Stimulated activated CD8-positive, alpha-beta memory T cell treated with anti-CD3 and anti-CD28 coated beads, Interleukin-15, amount 100 ng/mL, for 24 hours (primary cell): ENCODE measurements at places on chromosomes 4 and X.

- DNase-seq, result no peak
Measured at GRCh38 chrX:136814847-136815750, 34.4 kb upstream of the ARHGEF6 start.

GRCh38 chr4:180635281-180635680 lies 1607.9 kb upstream of the TENM3 start:
- no peak for DNase-seq

- no peak for DNase-seq
Measured at GRCh38 chr4:180261346-180261745, 1981.9 kb upstream of the TENM3 start.

GRCh38 chr4:4217113-4217512 lies 9.6 kb downstream of the OTOP1 start:
- DNase-seq, result no peak

- DNase-seq, result no peak
Measured at GRCh38 chr4:52054254-52054653, 3.1 kb downstream of the SPATA18 start.

- DNase-seq, result no peak
Measured at GRCh38 chr4:21191317-21191716, 491.1 kb downstream of the PACRGL start.

DNA sequence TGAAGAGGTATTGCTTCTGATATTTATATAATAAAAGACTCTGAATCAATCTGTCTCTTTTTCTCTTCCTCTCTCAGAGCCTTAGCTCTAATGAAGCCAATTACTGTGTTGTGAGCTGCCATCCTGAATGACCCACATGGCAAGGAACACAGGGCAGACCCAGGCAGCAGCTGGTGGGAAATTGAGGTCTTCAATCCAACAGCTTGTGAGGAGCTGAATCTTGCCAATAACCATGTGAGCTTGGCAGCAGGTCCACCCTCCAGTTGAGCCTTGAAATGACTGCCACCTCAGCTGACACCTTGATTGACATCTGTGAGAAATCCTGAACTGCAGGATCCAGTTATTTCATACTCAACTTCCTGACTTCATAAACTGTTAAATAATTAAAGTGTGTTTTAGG lies 149.4 kb downstream of the NDST4 start:
- no peak for DNase-seq

- no peak for DNase-seq
Measured at GRCh38 chr4:15162465-15163283, 160.4 kb downstream of the CPEB2 start.

- DNase-seq, result no peak
Measured at GRCh38 chr4:12894062-12894461, 590.1 kb downstream of the RAB28 start.

DNA sequence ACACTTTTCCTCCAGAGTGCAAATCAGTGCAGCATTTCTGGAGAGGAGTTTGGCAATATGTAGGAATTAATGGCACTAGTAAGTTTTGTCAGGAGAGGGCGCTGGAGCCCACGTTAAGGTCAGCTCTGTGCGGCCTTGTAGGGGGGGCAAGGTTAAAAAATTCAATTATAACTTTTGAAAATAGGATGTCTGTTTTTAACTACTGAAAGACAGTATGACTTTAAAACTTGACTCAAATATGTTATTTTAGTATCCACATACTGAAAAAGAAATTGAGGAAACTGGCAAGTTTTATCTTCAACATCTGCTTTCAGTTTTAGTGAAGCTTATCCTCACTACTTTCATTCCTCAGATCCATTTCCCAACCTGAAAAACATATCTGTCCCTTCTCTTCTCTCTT lies 30.9 kb upstream of the HSD17B13 start:
- no peak for DNase-seq

GRCh38 chr4:185357733-185358440 lies 37.8 kb downstream of the LRP2BP start:
- no peak for DNase-seq

DNA sequence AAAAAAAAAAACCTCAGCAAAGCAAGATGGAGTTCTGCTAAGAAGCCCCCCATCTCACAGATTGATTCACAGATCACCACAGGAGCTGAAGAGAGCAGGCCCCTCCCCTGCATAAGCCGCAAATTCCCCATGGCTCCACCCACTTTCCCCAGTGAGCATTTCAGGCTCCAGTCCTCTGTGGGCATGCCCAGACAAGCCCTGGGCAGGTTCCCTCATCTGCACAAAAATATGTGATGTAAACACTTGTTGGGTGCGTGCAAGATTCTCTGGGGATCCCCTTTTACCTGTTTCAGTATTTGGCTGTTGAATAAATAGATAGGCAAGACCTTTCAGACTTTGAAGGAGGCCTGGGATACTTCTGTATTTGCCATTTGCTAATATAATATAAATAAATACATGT lies 514.3 kb downstream of the PCDH7 start:
- no peak for DNase-seq

- DNase-seq, result no peak
Measured at GRCh38 chrX:154602766-154603437, 16.2 kb downstream of the CTAG1B start.

DNA sequence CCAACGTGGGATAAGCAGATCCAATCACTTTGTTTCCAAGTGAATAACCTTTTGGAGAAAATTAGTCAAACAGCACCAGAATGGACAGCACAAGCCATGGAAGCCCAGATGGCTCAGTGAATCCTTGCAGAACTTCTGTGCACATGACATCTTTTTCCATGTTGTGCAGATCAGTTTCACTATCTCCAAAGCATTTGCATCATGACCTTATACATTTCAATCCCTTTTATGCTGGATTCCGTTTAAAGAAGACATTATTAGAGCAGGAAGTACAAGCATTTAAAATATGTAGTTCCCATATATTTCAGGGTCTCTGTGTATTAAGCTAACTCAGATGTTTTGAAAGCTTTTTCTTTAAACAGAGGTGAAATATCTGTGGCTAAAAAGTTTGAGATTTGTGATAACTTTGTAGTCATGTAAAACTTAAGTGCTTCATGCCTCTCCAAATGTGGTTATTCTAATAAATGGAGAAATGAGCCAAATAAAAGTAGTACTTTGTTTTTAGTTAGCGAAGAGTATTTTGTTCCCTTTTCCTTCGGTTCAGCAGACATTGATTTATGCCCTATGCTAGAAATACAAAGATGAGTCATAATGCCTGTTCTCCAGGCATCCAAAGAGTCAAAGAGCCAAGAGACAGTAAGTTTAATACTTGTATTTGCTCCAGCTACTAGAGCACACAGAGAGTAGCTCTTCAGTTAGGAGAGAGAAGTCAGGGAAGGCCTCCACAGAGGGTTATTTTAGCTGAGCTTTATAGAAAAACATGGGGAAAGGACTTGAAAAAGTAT lies 39.0 kb downstream of the PLAC8 start:
- DNase-seq, result no peak
